CD4-positive, alpha-beta T cell (primary cell): ENCODE measurements at places on chromosomes 5 and 9.
A peak's percentile ranks its signal among the peaks of the same experiment; 100 is the strongest.

DNA sequence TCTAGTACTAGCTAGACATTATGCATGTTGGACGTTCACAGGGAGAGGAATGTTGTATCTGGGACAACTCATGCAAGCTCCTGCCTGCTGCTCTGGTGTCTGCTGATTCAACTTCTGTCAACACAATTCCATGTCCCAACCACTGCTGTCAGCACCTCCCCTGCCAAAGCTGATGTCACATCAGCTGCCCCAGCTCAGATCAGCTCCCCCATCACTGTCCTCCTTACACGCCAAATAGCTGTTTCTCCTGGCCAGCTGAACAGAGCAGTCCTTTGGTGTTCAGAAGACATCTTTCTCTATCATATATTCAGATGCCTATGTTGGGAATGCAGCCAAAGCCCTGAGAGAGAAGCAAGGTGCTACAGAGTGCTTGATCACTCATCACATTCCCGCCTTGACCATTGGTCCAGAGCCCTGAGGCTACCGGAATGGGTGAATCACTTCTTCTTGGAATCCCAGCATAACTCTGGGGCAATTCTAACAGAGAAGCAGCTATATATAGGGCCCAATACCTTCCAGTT, 223.3 kb downstream of the SEC61B start:
- no peak for DNase-seq

GRCh38 chr5:9125852-9126251, 420.0 kb downstream of the SEMA5A start:
- no peak for DNase-seq

GRCh38 chr9:89022902-89023301, 31.6 kb downstream of the S1PR3 start:
- no peak for DNase-seq

DNA sequence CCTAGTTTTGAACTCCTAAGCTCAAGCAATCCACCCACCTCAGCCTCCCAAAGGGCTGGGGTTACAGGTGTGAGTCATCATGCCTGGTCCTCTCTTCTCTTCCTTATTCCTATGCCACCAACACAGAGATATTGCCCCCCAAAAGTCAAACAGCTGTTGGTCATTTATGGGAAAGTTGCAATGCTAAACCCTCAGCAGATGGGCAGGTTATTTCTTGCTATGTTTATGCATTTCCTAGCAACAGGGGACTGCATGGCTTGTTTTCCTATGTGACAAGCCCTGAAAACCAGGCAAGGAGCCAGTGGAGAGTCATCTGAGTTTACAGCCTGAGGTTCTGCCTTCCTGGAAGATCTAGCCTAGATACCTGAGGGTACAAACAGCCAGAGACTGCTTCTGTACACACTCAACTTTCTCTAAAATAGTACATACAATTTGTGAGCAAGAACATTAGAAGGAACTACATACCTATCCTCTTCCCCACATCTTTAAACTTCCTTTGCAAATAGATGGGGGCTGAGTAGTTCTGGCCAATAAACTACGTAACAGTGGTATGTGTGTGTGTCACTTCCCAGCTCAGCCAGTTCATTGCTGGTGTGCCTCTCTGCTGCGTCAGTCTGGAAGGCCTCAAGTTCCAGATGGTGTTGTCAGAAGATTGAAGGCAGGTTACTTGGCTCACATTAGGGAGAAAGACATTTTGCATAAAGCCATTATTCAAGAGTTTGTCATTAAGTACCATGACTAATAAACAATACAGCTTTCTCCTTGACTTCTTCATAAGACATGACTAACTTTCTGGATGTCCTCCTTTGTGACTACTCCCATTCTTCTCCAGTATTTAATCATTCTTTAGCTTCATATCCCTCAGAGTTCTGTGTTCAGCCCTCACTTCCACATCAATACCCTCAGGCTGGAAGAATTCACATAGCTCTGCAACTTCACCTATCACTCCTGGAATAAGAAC, 65.3 kb downstream of the CSNK1A1 start:
- no peak for DNase-seq

- DNase-seq, result no peak
Observed at GRCh38 chr9:92191801-92192200, 76.6 kb upstream of the SPTLC1 start.

DNA sequence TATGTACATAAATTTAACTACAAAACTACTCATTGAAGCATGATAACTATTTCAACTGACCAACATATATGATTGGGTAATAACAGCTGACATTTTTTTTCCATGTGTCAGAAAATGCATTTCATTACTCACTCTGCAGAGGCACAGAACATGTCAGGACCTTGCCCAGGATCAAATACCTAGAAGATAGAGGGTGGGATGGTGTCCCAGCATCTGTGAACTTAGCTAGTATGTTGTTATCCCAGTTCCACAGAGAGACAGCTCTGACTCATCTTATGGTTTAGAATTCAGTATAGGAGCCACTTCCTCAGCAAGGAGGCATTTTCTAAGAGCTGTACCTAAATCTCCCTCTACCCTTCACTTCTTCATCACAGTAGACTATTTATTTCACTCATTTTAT, 1198.6 kb upstream of the ACO1 start:
- no peak for DNase-seq

- DNase-seq, result no peak
Observed at GRCh38 chr5:107590686-107591085, 80.1 kb downstream of the EFNA5 start.

DNA sequence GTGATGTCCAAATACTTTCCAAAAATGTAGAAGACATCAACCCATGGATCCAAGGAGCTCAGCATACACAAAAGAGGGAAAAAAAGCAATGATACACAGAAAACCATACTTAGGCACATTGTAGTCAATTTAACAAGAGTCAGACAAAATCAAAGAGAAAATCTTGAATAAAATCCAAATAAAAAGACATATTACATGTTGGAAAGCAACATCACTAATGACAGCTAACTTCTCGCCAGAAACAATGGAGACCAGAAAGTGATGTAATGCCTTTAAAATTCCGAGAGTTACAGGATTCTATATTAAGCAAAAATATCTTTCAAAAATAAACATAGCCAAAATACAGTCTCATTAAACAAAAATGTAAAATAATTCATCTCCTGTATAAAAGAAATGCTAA, 79.8 kb upstream of the SLCO4C1 start:
- no peak for DNase-seq

DNA sequence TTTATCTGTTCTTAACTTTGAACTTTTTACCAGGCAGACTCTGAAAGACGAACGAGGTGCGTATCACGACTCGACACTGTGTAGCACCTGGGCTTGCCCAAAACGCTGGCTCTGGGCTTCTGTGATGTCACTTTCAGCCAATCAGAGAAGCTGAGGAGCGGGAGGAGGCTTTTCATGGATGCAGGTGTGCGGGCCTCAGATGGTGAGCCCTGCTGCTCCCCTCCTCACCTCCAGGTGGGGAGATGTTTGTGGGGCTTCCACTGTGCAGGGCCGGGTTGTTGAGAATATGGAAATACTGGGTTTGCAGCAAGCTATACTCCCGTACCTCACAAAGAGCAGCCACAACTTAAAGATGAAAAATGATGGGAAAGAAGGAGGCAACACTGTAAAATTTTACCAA, 246.3 kb downstream of the IRX2 start:
- no peak for DNase-seq

DNA sequence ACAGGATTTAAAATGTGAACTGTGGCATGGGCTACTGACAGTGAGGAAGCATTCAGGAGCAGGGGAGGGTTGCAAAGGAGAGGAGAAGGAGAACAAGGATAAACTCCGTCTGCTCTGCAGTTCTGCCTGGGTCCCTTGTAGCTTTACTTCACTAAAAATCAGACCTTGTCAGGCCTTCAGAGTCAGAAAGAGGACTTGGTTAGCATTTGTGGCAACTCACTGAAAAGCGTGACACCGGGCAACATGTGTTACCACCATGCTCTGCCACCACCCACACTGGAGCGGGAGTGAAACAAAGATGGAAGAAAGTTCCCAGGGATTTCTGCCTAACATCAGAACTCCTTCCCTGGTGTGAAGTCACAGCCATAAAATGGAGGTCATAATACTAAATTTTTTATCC, 19.3 kb downstream of the FYB1 start:
- peak; percentile 60 for DNase-seq

DNA sequence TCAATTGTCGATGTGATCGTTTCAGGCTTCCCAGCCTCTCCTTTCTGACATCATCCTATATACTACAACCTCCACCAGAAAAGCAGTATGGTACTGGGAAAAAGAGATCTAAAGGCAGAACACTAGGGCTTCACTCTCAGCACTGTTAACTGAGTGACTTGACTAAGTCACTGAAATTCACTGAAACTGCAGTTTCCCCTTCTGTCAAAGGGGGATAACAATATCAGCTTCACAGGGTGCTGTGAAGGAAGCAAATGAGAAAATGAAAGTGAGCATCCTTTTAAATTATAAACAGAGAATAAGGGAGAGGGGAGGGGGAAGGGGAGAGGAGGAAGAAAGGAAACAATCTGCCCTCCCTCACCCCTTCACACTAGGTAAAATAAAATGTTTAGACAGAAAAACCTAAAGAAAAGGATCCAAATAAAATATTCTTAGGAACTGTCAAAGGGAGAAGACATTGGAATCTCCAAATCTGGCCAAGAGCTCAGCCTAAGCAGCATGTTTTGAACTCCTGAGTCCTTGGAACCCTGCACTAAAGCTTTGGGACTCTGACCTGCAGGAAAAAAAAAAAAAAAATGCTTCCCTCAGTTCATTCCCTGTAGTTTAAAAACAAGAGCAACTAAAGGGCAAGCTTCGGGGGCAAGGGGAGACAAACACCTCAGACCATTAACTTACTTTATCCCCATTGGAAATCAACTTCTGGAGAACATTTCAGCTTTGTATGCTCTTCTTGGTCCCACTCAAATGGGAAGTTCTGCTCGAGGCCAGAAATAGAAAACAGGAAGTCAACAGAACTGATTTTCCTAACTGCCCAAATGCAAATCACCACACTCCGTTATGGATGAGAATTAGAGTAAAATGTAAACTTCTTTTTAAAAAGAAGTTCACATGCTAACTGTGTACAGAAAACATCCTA, 178.3 kb downstream of the DEPDC1B start:
- DNase-seq, result no peak

- no peak for DNase-seq
Observed at GRCh38 chr9:80954521-80954920, 734.8 kb downstream of the TLE1 start.

DNA sequence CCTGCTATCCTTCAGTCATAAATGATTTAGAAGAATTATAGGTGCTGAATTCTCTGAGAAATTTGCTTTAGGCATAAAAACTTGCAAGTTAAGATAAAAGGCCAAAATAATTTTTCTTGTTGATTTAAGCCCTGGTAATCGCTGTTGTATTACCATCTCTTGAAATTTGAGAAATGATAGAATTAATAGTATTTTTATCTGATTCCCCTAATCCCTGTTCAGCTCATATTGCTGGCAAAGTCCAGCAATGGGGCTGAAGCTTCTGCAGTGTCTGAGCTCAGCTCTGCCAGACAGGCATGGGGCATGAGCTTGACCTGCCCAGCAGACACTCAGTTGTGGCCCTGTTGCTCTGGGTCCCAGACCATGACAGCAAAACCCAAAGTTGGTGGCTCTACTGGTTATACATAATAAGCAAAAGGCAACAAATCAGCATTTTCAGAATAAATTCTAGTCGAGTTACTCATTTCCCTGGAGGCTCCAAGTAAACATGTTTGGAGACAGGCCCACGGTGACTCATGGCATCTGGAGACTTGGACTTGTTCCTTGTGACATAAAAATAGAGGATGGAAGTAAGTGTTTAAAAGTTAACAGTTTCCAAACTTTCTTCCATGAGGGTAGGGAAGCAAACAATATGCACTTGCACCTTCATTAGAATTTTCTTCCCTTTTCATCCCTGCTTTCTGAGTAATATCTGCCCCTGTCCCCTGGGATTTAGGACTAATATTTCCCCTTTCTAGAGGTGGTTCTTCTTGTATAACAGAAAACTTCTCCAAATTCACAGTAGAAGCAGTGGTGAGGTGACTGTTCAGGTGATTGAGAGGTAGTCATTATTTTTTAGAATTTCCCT, 60.2 kb upstream of the SLC2A8 start:
- DNase-seq, result no peak
